ENCODE measurements at places on chromosomes 3 and 15. TPM values are rescaled to one million over a fixed set of nuclear protein-coding genes. Genes with fewer than 3 reads are reported as not detected.

Gene MRPL3
- total RNA-seq, result 79.9 TPM

Gene LSM3
- total RNA-seq, result 12.9 TPM

- no peak for DNase-seq
These were observed 150.3 kb upstream of the SOX2 start for GRCh38 chr3:181561139-181562031.

DNA sequence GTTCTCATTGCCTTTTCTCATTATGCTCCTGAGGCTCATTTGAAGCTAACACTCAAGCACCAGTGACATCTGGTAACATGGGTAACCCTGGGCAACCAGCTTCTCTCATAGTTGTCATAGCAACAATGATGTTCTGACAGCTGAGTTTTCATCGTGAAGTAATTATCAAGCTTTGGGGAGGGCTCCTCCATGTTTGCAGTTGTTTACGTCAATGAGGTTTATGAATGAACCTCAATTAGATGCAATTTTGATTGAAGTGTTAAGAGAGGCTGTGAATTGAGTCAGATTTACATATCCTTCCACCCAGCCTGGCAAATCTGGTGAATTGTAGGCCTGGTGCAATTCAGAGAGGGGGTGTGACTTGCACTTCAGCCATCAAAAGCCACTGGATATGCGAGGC, 119.3 kb upstream of the CHD2 start:
- DNase-seq, result no peak

GRCh38 chr15:39321977-39322376, 258.9 kb upstream of the THBS1 start:
- DNase-seq, result no peak

DNA sequence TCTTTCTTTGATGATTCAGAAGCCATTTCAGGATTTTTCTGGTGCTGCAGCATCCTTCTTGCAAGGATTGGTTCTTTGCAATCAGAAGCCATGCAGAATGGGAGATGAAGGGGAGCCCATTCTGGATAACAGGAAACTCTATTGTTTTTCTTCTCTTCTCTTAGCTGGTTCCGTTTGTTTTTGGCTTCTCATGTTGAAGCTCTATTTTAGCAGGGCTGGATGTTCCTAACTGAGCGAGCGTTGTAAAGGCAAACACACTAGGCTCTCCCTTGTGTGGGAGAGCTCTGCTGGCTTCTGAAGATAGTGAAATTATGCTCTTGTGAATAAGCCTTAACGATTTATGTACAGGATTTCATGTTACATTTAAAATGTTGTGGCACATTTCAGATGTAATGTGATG, 8.3 kb downstream of the CACNA1D start:
- no peak for DNase-seq

Data from activated B cell treated with CpG ODN at 0.5 μM for 24 hours (primary cell).